ENCODE measurements at places on chromosomes 12 and 14.

- DNase-seq = no peak
These were observed 44.4 kb upstream of the GSG1 start for GRCh38 chr12:13147688-13148484.

- DNase-seq = no peak
These were observed 263.6 kb downstream of the TMTC2 start for GRCh38 chr12:82950356-82950755.

- DNase-seq = no peak
These were observed 66.8 kb upstream of the RFLNA start for GRCh38 chr12:124227951-124228711.

DNA sequence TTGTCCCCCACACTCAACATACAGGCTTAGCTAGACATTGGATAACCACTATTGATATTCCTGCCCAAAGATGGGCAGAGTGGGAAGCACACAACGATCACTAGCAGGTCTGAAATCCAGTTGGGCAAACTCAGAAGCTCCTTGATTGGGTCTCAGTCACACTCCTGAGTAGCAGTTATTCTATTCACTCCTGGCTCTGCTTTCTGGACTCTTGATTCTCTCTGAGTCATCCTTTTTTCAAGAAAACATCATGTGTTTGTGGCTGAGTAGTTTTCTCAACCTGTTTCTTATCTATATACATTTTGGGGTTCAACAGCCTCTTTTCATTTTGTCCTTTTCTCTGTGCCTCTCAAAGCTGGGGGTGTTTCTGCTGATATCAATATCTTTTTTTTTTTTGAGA, 46.0 kb upstream of the MANSC4 start:
- DNase-seq = no peak

DNA sequence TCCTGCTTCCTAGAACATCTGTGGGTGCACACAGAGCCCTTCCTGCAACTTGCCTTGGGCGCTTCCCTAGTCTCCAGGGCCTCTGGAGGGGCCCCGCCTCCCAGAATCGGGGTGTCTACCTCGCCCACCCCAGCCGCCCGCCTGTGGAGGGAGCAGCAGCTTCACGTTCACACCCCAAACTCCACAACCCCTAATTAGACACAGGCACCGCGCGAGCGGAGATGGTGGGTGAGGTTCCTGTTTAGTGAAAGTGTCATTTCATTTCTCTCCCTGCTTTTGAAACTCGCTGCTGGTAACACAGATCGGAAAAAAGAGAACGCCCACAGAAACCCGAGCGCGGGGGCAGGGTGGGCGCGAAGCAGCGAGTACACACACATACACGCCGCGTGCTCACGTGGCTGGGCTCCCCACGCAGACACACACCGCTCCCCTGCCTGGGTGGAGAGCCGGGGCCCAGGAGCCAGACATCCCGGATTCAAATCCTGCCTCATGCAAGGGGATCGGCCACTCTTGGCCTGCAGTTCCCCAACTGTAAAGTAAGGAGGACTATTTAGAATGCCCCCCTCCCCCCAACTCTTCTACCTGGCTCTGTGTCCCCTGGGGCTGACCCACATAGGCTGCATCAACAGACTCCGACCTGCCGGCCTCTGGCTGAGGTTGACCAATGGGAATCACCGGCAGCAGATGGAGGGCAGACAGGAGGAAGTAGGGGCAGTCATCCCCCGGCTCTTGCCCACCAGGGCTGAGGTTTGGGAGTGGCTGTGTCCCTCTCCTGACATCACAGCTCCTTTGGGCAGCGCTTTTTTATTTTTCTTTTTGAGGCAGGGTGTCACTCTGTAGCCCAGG, 79.2 kb upstream of the NCOR2 start:
- DNase-seq = no peak

DNA sequence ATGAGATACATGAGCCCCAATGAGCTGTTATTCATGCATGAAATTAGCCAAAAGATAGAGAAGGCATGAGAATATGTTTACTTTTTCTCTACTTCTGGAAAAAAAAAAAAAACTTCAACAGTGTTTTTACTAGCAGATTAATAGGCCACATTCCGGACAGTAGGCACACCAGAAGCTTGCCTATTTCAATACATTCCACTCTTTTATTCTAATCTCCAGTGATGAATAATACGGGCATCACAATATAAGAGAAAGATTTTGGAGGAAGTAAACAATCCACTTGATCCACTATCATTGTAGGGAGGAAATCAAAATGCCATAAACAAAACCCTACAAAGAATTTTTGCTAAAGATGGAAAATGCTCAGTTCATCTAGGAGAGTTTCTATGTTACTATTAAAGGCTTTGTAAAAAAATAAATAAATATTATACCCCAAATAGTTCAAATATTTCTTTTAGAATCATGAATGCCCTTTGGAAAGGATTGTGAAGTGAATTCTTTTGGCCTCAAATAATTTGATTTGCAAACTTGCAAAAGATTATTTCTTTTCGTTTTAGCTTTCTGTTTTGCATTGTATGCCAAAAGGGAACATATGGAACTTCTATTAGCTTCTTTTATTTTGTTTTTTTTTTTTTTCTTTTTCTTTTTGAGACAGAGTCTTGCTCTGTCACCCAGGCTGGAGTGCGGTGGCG, 232.6 kb downstream of the EPS8 start:
- no peak for DNase-seq

- DNase-seq = no peak
These were observed 58.2 kb downstream of the ETNK1 start for GRCh38 chr12:22683131-22683530.

GRCh38 chr12:79775355-79776027, 84.7 kb upstream of the PAWR start:
- no peak for DNase-seq

DNA sequence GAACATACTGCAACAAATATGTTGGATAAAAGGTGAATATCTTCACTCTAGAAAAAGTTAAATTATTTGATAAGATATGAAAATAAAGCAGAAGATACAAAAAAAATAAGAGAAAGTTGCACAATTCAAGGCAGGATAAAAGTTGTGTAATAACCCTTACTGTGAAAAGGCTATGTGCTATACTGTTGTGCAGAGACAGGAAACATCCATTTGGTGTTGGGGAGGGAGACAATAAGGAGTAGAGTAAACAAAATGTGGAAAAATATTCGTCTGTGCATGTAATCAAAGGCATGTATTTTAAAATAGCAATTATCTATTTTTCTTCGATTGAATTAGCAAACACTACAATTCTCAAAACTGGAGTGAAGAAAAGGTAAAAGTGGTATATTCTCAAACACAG, 34.8 kb downstream of the PTHLH start:
- DNase-seq = no peak

GRCh38 chr14:104735830-104736642, 12.0 kb downstream of the ADSS1 start:
- DNase-seq = no peak

DNA sequence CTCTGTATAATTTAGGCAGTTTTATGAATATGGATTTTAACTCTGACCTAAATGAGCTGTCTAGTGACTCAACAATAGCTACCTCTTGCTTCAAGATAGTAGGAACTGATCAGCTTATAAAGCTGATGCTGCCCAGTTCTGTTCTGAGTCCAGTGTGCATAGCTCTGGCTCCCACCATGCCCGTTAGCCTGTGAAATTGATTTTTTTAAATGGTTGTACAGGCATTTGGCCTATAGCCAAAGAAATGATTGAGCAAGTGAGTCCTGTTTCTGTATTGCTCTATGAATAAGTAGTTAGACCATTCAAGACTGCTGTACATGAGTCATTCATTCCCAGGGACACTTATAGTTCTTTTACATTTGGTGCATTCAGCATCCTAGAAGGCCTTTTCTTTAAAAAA, 36.4 kb downstream of the SAMD4A start:
- DNase-seq = peak; percentile 44

DNA sequence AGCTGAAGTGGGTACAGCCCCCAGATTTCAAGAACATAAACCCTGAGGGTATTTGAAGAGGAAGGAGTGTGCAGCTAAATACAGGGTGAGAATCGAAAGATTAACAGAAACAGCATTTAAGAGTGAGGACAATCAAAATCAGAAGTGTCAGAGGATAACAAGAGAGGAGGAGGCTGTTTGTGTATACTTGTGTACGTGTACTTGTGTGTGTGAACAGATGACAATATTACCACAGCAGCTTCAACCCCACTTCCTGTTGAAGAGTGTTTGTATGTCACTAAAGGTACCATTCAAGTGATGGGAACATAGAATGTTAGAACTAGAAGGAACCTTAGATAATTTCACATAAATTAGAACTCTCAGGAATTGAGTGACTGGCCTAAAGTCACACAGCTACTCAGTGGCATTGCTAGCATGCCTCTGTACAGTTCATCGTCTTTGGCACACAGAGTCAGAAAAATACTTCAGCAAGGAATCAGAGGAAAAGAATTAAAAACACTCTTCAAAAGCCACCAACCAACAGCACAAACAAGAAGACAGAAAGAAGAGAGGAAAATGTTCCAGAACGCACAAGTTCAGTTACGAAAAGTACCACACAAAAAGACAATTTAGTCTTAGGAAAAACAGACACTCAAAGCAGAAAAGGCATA, 164.3 kb upstream of the BCL2L14 start:
- DNase-seq = no peak

All from epithelial cell of prostate (primary cell).